ENCODE measurements at places on chromosomes 13 and 19. TPM values are rescaled to one million over a fixed set of nuclear protein-coding genes. Genes with fewer than 3 reads are reported as not detected.

- DNase-seq: peak; percentile 75
These were observed 8.8 kb downstream of the SPPL2B start for GRCh38 chr19:2337329-2337707.

The KRI1 gene
- 30.9 TPM for polyA plus RNA-seq

- peak; percentile 94 for DNase-seq
These were observed at the start of gene MED26 for GRCh38 chr19:16628183-16628983. TSS of gene MED26 (minus strand) at chr19:16628204. CDS start at chr19:16627943, 261 bp downstream.

DNA sequence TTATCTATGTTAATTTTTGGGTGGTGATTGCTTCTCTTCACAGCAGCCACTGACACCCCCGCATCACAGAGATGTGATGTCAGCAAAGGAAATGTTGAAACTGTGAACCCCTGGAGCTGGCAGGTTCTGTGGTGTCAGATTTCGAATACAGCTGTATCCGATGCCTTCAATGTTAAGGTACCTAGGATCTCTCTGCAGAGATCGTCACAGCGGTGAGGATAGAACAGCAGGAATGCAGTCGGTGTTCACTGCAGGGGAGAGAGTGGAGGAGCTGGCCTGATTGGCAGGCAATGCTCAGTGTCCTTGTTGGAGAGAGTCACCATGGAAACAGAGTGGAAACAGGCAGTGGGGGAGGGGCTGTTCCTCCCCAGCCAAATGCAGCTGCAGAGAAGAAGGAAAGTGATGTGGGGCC is 79.5 kb upstream of the ZNF835 start:
- DNase-seq: peak; percentile 34

The RXFP2 gene
- 0.06 TPM for polyA plus RNA-seq

GRCh38 chr19:47641891-47642485 is 33.1 kb downstream of the BICRA start:
- no peak for DNase-seq

DNA sequence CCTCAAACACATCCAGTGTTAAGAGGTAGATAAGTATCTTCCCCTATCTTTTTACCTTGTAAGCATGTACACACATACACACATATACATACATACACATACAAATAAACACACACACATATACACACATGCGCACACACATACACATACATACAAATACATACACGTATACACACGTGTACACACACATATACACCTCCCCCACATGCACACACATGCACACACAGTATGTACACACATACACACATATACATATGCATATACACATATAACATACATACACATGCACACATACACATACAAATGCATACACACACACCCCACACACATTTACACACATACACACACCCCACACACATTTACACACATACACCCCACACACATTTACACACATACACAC is 24.1 kb downstream of the ADGRE1 start:
- no peak for DNase-seq

All from right renal pelvis (tissue), 4 donors.